MCF 10A (cell line): ENCODE measurements at places on chromosomes 11 and 22. TPM values are rescaled to one million over a fixed set of nuclear protein-coding genes. Genes with fewer than 3 reads are reported as not detected.
A peak's percentile ranks its signal among the peaks of the same experiment; 100 is the strongest.

CXCR5 gene
- not detected in 2 replicates for total RNA-seq

JAM3 gene
- total RNA-seq, result 1.6 TPM in 2 replicates

GRIK4 gene
- not detected in 2 replicates for total RNA-seq

KRTAP5-2 gene
- not detected in 2 replicates for total RNA-seq

CD82 gene
- 50.9 and 114 TPM in 2 replicates for total RNA-seq

IGF2 gene
- total RNA-seq, result 0.29 and 0.35 TPM in 2 replicates

POLR2L gene
- total RNA-seq, result 96.9 and 118 TPM in 2 replicates

CRACR2B gene
- total RNA-seq, result 1.2 and 1.9 TPM in 2 replicates

MS4A1 gene
- not detected in 2 replicates for total RNA-seq

RFPL1 gene
- not detected in 2 replicates for total RNA-seq

C22orf31 gene
- total RNA-seq, result not detected in 2 replicates

STX5 gene
- total RNA-seq, result 71.8 and 72.0 TPM in 2 replicates

OR5M8 gene
- total RNA-seq, result not detected in 2 replicates

GRCh38 chr11:61095021-61095420 lies 7.3 kb upstream of the CD5 start:
- no peak for DNase-seq

- DNase-seq, result no peak
Measured at GRCh38 chr11:5690736-5691135, 1.1 kb downstream of the TRIM22 start.

DNA sequence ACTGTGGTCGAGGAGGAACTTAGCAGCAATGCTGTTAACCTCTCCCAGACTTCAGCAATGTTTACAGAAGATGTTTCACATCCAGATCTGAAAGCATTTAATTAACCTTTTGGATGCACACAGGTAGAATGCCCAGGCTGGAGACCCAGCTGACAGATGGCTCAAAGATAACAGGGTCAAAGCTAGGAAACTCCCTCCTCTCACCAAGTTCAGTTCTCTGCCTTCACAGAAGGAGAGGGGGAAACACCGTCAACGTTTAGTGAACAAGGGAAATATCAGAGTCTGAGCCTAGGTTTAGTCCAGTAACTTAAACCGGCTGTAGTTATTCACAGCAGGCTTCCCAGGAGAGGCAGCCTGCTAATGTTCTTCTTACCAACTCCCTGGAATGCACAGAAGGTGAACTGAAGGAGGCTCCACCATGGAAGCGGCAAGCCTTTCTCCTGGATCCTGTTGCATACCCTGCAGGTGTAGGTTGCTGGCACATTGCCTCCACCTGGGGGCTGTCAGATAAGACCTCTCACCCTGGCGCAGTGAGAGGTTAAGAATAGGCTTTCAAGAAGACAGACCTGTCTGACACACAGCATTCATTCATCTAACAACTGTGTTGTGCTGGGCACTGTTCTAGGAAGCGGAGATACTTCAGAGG lies 23.5 kb upstream of the ANKK1 start:
- no peak for DNase-seq

GRCh38 chr11:71490044-71490730 lies 36.9 kb upstream of the KRTAP5-7 start:
- DNase-seq, result no peak

DNA sequence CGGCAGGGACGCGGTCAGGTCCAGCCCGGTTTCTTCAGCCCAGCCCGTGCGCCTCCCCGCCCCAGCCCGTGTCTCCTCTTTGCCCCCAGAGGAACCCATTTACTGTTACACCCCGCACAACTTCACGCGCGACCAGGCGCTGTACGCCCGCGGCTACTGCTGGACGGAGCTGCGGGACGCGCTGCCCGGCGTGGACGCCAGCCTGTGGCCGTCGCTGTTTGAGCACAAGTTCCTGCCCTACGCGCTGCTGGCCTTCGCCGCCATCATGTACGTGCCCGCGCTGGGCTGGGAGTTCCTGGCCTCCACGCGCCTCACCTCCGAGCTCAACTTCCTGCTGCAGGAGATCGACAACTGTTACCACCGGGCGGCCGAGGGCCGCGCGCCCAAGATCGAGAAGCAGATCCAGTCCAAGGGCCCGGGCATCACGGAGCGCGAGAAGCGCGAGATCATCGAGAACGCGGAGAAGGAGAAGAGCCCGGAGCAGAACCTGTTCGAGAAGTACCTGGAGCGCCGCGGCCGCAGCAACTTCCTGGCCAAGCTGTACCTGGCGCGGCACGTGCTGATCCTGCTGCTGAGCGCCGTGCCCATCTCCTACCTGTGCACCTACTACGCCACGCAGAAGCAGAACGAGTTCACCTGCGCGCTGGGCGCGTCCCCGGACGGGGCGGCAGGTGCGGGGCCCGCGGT lies 6.5 kb downstream of the PANX2 start:
- DNase-seq, result no peak

DNA sequence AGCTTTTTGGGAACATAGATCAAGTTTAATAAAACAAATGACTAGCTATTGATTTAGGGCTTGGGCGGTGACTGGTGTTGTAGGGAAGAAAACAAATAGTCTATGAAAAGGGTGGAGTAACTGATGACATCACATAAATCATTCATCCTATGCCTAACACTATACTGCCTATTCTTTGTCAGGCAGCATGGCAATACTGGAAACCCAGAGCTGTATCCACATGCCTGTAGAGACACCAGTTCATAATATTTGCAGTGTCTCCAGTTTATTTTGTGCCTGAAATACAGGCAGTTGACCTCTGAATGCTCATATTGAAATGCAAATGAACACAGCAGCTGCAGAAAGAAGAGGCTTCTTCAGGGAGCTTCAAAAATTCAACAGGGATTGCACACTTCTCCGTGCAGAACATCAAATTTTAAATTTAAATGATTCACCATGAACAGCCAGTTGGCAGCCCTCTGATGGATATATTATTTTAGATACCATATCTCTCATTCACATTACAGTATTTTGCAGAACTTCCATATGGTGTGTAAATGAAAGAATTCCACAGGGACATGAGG lies 283.1 kb upstream of the CTSC start:
- DNase-seq, result no peak

DNA sequence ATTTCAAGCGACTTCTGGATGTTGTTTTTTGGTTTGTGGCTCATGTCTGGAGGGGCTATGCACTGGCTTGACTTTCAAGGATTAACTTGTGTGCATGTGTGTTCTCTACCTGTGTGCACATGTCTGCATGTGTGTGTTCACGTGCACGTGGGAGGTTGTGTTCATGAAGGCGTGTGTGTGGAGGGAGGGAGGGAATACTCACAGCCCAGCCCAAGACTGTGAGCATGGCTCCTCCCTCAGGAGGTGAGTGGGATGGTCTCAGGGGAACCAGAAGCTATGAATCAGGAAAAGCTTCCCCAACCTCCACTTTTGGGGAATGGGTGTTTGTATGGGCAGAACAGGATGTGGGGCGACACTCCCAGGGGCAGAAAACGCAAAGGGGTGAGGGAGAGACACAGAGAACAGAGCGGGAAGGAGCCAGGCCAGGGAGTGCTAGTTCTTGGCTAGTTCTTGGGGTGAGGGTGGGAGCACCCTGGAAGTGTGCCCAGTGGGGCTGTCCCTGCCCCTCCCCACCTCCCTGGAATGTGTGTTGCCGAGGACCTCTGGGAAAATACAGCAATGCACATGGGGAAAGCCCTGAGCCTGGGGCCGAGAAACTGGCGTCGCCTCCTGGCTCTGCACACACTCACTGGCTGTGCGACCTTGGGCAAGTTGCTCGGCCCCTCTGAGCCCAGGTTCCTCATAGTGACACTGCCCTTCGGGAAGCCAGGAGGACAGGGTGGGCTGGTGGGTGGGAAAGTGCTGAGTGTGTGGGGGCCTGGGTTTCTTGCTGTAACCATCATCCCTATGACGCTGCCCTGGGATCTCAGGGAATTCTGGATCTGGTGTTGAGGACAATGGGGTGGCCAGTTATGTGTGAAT lies 16.9 kb upstream of the ALX4 start:
- DNase-seq, result peak; percentile 25

- DNase-seq, result no peak
Measured at GRCh38 chr11:19026862-19027261, 33.7 kb downstream of the MRGPRX2 start.

DNA sequence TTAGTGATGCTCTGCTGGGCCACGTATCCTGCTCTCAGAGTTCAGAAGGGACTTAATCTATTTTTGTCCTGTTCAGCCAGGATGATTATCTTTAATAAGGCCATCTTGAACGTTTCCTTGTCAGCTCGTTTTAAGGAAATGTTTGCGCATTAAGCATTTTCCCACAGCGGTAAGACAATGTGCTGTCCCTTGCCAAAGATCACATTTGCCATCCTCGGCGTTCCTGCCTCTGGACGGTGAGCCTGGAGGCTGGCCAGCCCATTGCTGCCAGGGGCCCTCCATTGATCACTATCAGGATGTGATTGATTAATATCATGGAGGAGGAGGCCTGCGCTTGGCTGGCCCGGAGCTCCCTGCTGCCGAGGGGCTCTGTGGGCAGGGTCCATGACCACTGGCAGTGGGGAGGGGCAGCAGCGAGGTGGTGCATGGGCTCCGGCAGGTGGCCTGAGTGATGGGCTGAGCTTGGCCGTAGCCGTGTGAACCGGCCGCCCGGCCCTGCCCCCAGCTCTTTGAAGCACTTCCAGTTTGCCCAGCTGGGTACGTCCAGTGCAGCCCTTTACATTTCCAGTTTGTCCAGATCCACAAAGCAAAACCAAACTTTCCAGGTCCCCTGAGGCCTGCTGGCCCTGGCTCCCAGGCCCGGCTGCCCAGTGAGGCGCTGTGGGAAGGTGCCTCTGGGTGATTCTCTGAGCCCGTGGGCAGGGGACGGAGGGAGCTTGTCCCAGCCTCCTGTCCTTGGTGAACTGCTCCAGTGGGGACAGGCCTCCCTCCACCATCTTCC lies 49.5 kb upstream of the SMIM38 start:
- DNase-seq, result no peak

- no peak for DNase-seq
Measured at GRCh38 chr11:39810358-39810757, 1649.1 kb downstream of the LRRC4C start.

DNA sequence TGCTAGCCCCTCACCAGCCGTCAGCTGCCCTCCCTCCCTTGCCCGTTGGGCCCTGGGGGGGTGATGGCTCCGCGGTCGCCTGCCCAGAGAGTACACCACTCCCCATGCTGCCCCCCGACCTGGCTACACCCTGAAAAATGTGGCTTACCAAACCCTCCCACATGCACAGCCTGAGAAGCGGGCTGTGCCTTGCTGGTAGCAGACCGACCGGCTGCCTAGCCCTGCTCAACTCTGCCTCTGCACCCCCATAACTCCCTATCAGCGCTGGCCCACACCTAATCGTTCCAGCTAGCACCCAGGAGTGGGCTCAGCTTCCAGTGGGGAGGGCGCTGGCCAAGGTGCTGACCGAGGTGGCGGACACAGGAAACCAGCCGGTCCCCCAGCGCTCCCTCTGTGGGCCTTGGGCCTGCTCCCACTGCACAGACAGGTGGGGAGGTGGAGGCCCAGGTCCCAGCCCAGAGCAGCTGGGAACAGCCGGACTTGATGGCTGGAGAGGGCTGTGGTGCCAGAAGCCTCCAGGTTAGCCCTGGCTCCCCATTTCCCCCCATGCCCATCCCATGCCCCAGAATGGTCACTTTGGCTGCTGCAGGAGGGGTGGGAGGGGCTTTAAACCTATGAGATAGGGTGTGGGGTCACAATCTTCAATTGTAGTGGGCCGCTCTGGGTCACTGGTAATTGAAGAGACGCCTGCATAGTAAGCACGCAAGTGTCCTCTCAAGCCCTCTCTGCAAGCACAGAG lies 32.1 kb upstream of the PRODH start:
- DNase-seq, result no peak

GRCh38 chr22:38282397-38282796 lies 9.6 kb upstream of the TMEM184B start:
- DNase-seq, result no peak

GRCh38 chr11:70552167-70553150 lies 154.1 kb downstream of the CTTN start:
- DNase-seq, result no peak

DNA sequence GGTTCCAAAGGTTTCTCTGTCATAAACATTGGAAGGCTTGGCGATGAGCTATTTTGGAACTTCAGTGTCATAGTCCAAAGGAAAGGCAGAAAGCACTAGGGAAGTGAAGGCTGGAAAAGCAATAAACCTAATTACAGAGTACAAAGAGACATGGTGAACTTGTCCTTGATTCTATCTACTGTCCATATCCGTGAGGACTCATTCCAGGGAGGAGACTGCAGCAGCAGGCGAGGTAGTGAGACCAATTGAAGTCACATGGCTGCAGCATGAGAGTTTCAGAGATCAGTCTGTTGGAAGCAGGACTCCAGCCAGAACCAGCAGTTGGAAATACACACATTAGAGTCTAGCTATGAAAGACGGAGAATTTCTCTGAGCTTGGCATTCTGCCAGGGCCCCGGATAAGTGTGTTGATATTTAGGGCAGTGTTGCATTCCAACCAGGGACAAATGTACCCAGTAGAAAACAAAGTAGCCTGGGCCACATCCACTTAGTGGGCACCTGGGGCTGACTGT lies 54.1 kb upstream of the ARHGAP42 start:
- DNase-seq, result no peak

GRCh38 chr11:109000531-109000930 lies 335.7 kb downstream of the DDX10 start:
- DNase-seq, result peak; percentile 55

GRCh38 chr22:46465345-46465720 lies 72.1 kb downstream of the CELSR1 start:
- DNase-seq, result no peak

DNA sequence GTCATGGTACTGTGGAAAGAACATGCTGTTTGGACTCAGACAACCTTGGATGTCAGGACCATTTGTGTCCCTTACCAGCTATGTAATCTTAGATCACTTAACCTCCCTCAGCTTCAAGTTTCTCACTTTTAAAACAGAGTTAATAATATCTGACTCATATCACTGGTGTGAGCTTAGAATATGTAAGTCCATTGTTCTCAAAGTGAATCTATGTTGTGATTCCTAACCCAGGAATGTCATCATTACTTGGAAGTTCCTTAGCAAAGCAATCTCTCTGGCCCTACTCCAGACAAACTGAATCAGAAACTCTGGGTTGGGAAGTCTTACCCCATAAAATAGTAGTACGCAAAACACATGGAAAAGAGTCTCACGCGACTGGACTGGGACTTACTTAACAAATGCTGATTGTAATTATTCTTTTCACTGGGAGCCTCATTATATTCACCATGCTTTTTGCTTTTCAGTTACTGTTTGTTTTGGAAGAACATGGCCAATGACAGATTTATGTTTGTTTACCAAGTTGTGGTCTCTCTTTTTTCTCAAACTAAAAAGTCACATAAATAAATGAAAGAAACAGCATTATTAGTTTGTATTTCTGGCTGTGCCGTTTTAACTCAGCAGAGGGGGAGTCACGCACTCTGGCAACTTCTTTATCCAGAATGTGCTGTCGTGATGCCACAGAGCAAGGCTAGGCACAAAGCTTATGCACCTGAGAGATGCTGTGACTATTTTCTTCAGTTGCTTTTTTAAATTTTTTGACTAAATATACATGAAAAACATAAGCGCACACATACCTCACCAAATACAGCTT lies 217.7 kb upstream of the CTSC start:
- DNase-seq, result peak; percentile 98

- no peak for DNase-seq
Measured at GRCh38 chr11:47021527-47021818, 84.9 kb downstream of the CSTPP1 start.

GRCh38 chr11:47560426-47560825 lies 5.0 kb upstream of the PTPMT1 start:
- DNase-seq, result peak; percentile 37

GRCh38 chr11:95920460-95921105 lies 3.3 kb downstream of the MTMR2 start:
- DNase-seq, result peak; percentile 37
